Activated CD8-positive, alpha-beta T cell treated with anti-CD3 and anti-CD28 coated beads, Interleukin-2, amount 10 ng/mL, durations not matched to agents 7 days and 5 days (primary cell): ENCODE measurements at places on chromosomes 7 and 10.

DNA sequence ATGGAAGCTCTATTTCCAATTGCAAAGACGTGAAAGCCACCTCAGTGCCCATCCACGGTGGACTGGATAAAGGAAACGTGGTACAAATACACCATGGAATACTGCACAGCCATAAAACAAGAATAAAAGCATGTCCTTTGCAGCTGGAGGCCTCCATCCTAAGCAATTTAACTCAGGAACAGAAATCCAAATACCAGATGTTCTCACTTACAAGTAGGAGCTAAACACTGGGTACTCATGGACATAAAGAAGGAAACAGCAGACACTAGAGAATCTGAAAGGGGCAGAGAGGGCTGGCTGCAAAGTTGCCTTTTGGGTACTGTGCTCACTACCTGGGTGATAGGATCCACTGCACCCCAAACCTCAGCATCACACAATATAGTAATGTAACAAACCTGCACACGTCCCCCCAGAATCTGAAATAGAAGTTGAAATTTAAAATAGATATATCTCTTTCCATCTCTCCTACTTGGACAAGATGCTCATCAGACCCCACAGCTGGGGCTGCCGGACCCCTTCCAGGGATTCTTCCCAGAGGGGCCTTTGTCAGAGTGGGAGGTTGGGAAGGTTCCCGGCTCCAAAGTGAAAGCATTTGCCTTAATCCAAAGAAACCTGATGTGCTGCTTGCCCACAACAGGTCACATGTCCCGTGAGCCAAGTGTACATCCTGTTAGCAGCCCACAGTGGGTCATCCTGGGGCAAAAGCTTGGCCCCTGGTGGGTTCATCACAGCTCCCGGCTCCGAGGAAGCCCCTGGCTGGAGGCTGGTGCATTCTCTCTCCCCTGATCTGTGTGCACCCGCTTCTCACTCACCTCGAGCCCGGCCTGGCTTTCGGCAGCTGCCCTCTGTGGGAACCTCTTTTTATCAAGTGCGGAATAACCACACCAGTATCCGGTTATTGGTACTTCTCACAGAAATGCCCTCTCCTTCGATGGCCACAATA is 172.3 kb upstream of the PPP2R2D start:
- no peaks in the 10 kb centered on the region for H3K36me3 ChIP-seq
- no peak overlapping the region for H3K27ac ChIP-seq
- no peaks in the 10 kb centered on the region for H3K4me1 ChIP-seq
- H3K27me3 ChIP-seq: peaks cover 2% of the 10 kb centered on the region
- no peak overlapping the region for H3K4me3 ChIP-seq

GRCh38 chr10:103534621-103535498 is 41.4 kb downstream of the NEURL1 start:
- H3K27ac ChIP-seq: no peak overlapping the region
- H3K36me3 ChIP-seq: peaks cover 2% of the 10 kb centered on the region
- DNase-seq: no peak
- H3K27me3 ChIP-seq: peaks cover 10% of the 10 kb centered on the region
- no peak overlapping the region for H3K4me3 ChIP-seq
- no peaks in the 10 kb centered on the region for H3K4me1 ChIP-seq

DNA sequence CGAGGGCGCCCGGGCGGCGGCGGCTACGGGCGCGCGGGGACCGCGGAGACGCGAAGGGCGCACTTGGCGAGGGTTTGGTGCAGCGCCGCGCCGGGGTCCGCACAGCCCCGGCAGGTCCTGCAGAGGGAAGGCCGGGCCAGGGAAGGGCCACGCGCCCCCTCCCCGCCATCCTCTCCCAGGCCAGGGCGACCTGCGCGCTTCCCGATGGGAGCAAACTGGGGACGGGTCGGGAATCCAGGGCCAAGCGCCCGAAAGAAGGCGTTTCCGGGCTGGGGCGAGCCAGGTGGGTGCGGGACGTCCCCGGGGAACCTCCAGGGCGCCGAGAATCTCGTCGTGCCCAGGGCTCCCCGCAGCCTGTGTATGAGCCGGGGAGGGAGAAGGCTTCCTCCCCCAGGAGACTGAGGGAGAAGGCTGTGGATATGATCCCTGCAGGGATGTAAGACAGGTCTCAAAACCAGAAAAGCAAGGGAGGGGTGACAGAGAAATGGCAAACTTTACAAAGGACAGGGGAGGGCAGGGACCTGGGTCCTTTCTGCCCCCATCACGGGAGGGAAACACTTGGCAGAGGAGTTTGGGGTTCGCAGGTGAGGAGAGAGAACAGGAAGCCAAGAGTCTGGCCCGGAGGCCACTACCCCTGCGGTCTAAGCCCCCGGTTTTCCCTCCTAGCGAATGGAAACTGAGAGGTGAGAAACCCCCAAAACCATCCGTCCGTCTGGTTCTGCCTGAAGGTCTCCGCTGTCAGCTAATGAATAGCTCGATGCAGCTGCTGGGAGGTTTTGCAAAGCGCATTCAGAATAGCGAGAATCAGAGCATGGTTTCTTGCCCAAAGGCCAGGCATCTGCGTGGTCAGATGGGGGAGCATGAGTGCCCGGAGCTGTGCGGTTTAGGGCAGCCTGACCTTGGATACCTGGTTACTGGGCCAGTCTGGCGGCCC is 674 bp downstream of the AMZ1 start:
- peak; percentile 30 for DNase-seq
- H3K36me3 ChIP-seq: no peaks in the 10 kb centered on the region
- no peak overlapping the region for H3K27ac ChIP-seq
- peaks cover 44% of the 10 kb centered on the region for H3K27me3 ChIP-seq
- H3K4me1 ChIP-seq: peaks cover 22% of the 10 kb centered on the region

GRCh38 chr10:58260334-58260733 is 7.4 kb downstream of the IPMK start:
- no peak overlapping the region for H3K4me3 ChIP-seq
- DNase-seq: no peak
- no peaks in the 10 kb centered on the region for H3K27me3 ChIP-seq
- peaks cover 21% of the 10 kb centered on the region for H3K36me3 ChIP-seq
